ENCODE measurements at places on chromosomes 1 and 21. TPM values are rescaled to one million over a fixed set of nuclear protein-coding genes. Genes with fewer than 3 reads are reported as not detected.

The ERICH3 gene
- 0.55 TPM for total RNA-seq

DNA sequence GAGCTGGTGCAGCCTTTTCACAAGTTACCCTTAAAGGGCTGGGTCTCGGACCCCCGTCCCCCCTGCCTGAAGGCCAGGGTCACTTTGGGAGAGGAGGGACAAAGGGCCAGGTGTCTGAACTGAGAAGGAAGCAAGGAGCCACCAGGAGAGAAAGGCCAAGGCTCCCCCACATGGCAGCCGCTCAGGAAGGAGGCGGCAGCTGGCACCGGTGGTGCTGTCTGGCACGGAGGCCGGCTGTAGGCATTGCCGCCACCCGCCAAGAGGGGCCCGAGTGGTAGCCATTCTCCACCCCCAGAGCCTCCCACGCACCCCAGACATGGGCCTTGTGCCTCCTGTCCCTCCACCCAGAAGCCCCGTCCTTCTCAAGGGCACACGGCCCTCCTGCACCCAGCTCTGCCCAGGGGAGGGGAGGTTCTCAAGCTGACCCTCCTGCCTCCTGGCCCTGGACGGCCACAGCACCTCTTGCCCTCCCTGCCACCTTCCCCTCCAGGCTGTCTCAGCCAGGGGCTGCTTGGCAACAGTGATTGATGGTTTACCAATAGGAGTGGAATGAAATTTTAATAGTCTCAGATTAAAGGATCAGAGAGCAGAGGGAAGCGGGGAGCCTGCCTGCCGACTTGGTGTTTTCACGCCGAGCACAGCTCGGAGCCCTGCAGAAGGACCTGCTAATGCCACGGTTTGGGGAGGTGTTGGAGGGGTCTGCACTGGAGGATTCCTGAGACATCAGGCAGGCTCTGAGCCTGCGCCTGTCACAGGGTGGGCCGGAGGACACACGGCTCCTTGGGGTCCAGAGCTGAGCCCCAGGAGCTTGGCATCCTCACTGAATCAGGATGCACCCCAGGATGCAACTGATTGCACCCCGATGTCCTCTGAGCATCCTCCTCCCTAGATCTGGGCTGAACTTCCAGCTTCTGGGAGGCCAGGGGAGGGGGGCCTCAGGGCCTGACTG is 211.9 kb upstream of the VAMP3 start:
- H3K4me3 ChIP-seq = no peak overlapping the region
- DNase-seq = no peak
- no peak overlapping the region for H3K27ac ChIP-seq
- no peaks in the 10 kb centered on the region for H3K36me3 ChIP-seq

The CAPN8 gene
- total RNA-seq = not detected

DNA sequence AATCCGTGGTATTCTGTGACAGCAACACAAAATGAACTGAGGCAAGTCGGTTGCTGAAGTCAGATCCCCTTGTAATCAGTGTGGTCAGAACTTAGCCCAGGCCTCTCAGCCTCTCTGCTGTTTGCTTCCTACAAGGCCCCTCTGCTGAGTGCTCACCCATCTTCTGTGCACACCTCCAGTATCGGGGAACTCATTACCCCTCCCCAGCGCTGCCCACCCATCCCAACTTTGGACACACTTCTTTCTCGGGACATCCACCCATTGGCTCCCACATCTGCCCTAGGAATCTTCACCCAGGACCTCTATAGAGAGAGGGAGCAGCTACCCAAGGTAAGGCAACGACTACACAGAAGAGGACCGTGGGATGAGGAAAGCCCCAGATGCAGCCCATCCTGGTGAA is 217.5 kb downstream of the MATN1 start:
- no peaks in the 10 kb centered on the region for H3K36me3 ChIP-seq
- H3K4me1 ChIP-seq = no peaks in the 10 kb centered on the region
- no peak for DNase-seq
